ENCODE measurements at places on chromosomes 5 and 9.

DNA sequence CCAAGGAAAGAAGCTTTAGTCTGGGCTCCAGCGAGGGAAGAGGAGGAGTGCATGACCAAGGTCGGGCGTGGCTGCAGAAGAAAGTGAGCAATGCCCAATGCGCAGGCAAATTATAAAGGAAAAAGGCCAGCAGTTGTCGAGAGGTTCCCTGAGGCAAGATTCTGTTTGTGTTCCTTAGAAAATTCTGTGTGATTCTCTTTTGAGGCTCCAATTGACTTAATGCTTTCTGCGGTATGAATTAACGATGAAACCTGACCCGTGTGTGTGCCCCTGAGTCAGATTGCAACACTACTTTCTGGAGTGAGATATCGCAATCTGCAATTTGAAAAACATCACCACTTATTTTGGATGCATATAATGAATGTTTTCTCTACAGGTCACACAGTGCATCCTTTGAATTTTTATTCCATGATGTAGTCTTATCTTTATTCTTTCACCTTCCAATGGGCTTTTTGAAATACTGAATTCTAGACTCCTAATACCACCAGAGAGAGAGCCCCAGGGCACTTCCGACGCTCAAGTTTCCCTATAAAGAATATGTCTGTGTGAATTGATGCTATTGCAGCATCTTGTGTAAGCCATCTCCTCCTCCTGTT, 117.9 kb upstream of the IL6ST start:
- ATAC-seq = no peak

DNA sequence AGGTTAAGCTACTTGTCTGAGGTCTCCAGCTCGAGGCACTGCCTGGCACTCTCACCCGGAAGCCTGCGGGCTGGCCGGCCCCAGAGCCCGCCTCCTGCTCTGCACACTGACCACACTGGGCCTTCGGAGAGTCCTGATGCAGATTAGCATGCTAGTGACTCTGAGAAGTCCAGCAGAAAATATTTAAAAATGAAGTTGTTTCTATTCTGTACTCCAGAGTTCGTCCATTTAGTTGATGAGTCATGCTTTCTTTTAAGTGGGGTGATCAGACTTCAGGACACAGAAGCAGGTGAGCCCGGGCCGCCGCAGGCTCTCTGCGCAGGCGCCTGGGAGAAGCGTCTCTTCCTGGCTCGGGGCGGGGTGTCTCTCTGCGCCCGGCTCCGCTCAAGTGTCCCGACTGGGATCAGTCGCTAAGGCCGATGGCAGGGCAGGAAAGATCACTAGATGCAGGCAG, 32.5 kb downstream of the FAM240B start:
- no peak for ATAC-seq

- peak; percentile 70 for ATAC-seq
Measured at GRCh38 chr9:105901514-105902109, 207.3 kb downstream of the TMEM38B start.

DNA sequence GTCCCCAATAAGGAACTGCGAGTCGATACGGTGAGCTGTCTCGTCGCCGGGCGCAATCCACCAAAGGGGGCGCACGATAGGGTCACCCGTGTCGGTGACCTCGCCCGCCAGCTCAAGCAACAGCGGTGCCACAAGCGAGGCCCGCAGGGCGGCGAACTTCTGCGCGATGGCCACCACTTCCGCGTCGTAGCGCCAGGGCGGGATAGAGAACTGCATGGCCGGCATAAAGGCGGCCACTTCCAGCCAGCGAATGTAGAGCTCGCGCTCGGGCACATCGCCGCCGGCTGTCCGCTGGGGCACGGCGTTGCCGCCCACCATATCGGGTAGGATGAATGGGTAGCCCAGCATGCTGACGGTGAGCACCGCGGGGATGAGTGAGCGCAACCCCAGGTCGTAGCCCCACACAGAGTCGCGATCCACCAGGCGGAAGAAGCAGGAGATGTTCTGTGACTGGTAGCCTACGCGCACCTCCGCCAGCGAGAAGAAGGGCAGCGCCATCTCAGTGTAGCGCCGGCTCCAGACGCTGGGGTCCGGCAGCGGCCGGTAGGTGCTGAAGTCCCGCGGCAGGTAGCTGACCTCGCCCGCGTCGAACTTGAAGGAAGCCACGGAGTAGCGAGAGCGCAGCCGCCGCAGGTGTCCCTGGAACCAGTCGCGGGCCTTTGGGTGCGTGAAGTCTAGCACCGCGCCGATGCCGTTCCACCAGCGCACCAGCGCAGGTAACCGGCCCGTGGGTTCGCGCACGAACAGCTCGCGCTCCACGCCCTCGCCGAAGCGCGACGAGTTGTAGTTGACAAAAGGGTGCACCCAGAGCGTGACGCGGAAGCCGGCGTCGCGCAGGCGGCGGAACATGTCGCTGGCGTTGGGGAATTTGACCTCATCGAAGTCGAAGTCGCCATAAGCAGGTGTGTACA, 5.5 kb downstream of the MYORG start:
- ATAC-seq = no peak

DNA sequence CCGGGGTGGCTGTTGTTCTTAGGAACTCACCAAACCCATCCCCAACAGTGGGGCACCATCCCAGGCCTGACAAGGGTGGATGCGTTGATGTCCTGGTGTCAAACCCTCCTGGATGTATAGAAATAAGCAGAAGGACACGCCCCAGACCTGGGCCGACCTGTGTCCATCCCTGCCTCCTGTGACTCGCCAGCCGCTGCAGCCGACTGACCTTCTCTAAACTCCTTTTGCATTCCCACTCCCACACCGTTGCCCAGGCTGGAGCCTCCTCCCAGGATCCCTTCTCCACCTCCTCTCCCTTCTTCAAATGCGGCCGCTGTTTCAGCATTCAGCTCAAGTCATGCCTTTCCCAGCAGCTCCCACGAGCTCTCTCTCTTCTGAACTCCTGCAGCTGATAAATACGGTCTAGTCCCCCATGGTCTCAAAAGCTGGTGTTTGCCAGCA, 213.2 kb upstream of the IER5L start:
- ATAC-seq = no peak

DNA sequence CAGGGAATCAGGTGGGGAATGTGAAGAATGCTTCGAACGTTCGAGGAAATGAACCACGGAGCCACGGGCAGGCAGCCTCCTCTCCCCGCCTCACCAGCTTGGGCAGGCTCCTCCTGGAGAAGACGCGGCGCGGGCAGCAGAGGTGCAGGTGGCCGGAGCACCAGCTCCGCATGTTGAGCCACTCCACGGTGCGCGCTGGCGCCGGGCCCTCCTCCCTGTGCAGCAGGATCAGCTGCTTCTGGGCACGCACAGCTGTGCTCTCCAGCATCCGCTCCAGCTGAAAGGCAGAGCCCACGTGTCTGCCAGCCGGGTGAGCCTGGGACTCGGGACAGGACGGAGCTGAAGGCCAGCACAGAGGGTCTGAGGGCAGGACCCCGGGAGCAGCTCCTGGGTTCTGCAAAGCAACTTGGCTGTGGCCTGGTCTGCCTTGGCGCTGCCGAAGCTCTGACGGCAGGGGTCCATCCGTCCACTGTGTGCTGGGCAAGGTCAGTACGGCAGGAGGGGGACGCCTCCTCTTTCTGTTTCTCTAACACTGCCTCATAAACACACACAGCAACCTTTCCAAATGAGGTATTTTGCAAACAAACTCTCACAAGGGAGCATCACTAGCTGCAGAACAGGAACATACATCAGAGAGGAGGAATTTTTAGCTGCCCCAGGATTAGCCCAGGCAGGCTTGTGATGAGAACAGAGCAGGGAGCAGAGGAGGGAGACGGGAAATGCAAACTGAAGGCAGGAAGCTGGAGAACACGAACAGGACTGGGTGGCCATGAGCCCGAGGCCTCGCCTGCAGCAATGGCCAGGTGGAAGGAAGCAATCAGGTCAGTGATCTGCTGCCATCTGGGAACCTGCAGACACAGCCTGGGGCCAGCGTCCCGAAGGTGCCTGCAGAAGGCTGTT, 20.1 kb upstream of the NSMF start:
- ATAC-seq = no peak

DNA sequence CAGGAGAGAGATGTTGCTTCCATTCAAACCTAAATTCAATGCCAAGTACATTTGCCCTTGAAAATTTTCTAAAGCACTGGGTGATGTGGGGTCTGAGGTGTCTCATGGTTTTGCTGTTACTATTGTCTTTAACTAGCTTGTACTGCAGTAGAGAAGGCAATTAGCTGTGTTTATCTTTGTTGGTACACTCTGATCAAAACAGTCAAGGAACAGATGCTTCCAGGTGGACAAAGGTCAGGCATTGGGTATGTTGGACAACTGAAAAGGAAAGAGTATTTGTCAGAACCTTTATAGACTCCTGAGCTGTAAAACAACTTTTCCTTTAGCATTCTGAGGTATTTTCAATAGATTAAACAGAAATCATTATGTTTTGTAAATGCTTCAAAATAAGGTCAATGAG, 2228.7 kb upstream of the WWC1 start:
- no peak for ATAC-seq

DNA sequence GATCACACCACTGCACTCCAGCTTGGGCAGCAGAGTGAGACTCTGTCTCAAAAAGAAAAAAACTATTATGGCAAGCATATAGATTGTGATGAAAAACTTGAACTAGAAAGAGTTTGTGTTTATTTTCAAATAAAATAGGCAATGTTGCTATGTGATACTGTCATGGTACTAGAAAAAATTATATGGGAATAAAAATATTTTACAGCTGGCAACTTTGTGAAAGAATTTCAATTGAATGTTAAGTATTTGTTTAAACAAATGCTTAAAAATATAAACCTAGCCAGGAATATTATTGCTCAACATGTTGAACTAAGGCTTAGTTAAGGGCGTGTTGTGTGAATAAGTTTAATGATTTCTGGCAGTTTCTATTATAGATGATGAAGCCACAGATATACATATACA, 31.7 kb downstream of the HSDL2 start:
- ATAC-seq = no peak

- no peak for ATAC-seq
Measured at GRCh38 chr9:90842996-90843395, 41.4 kb downstream of the SYK start.

DNA sequence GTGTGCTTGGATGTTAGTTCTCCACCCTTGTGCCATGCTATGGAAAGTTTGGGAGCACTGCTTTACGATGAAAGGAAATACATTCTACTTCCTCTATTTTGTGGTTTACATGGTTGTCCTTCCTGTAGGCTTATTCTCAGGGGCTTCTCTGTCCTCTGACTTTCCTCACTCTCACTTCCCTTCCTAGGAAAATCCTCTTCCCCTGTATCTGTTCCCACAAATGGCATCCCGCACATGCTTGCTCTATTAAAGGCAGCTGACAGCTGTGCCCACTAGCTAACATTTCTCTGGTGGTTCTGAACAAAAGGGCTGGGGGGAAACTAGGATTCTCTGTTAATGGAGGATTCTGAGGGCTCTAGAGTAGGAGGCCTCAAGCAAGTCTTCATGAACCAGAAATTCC, 52.4 kb downstream of the FAM170A start:
- ATAC-seq = no peak

DNA sequence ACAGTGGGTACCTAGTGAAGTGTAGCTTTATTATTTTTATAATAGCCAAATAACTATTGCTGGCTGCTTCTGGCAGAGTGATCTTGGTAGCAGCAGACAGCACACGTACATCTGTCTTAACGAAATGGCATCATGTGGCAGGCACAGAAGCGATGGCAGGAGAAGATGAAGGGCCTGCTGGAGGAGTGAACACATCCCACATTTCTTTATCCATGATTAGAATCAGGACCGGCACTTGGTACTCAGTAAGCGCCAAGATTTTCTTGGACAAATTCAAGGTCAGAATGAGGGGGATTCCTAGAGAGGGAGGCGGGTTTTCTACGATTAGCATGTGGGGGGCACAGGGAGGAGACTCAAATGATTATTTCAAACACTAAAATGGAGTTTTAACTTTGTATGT, 23.0 kb upstream of the ZNF366 start:
- no peak for ATAC-seq

DNA sequence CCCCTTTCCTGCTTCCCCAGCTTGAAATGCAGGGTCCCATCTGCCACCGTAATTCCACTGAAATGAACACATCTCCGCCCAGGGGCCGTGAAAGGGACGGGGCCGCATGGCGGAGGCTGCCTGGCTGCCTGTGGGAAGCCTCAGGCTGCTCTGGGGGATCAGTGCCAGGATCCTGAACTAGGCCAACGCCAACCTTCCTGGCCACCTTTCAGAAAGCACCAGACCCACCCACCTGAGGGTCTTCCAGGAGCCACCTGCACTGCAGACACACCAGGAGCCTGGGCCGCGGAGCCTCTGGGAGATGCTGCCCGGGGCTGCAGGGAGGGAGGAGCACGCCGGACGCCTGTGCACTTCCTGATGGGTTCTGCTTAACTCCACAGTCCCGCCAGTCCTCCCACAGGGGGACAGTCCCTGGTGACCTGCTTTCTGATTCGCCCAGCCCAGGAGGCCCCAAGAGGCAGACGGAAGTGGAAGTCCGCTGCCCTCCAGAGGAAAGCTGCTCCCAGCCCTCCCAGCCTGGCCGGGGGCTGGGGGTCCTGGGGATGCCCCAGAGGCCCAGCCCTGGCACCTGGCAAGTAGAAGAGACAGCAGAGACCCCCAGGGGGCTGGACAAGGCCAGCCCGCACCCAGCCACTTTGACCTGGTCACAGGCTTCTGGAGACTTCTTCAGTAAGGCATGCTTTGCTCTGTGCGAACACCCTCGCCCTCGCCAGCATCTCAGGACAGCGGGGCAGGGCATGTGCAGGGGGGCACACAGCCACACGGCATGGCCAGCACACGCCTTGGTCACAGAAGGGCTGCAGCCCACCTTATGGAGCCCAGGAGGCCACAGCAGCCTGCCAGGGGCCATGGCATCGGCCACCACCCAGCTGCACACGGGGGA, at the start of gene CARD9:
Gene CARD9, minus strand, starts transcription at position 370 of the 883 bp plus-strand sequence. CDS start 1,591 bp downstream, outside the sequence.
- peak; percentile 27 for ATAC-seq

DNA sequence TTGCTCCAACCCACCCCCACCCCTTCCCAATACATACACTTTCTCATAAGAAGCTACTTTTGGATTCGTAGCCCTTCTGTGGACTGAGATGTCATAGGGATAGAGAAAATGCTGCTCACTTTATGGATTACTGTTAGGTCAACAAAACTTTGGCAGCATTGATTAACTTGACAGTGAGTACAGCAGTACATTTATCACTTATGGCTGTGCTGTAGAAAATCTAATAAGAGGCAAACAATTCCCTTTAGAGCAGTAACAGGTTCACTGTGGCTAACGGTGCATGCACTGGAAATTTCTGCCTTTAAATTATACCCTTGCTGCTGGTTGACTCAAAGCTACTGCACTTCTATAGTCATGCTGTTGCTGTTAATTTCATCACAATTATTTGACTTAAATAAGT, 59.2 kb downstream of the PPIC start:
- ATAC-seq = no peak

- no peak for ATAC-seq
Measured at GRCh38 chr9:76562511-76562911, 103.5 kb downstream of the GCNT1 start.

DNA sequence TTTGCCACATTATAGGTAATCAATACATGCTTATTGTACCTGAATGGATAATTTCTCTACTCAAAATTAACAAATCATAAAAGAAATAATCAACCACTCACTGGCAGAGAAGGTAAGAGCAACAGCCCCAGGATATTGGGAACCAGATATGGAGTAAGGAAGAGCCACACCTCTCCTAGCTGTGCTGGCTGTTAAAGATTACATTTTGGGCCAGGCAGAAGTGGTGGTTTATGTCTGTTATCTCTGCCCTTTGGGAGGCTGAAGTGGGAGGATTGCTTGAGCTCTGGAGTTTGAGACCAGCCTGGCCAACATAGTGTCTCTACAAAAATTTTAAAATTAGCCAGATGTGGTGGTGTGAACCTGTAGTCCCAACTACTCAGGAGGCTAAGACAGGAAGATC, 56.4 kb downstream of the BHMT start:
- no peak for ATAC-seq

GRCh38 chr5:148343046-148343407, 7.7 kb downstream of the SPINK9 start:
- ATAC-seq = no peak
